ENCODE measurements at places on chromosomes 2 and 18. TPM values are rescaled to one million over a fixed set of nuclear protein-coding genes. Genes with fewer than 3 reads are reported as not detected.

DNA sequence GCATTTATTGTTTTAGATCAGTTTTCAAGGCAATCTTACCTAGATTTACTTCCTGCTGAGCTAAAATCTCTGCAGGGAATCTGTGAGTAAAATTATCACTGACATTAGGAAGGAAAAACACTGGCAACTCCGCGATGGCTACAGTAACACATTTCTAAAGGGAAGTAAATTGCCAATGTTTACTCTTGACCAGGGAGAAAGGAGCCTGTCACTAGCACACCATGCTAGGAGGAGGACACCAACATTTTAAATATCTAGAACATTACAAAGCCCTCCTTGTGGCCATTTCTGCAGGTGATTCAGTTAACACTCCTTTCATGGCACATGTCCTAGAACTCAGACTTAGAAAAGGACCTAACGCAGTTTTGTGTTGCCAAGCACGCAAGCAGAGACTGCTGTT is 58.4 kb downstream of the TCF4 start:
- no peak for DNase-seq

Gene CROCC2
- total RNA-seq, result not detected

- no peak for DNase-seq
Observed at GRCh38 chr2:584863-585823, 92.1 kb downstream of the TMEM18 start.

Gene ATG16L1
- total RNA-seq, result 19.9 TPM

GRCh38 chr18:35155398-35156117 is 85.3 kb upstream of the ZNF397 start:
- no peak for DNase-seq

- DNase-seq, result no peak
Observed at GRCh38 chr2:69780921-69781320, 39.0 kb downstream of the ANXA4 start.

Gene B3GNT7
- total RNA-seq, result 7.7 TPM

DNA sequence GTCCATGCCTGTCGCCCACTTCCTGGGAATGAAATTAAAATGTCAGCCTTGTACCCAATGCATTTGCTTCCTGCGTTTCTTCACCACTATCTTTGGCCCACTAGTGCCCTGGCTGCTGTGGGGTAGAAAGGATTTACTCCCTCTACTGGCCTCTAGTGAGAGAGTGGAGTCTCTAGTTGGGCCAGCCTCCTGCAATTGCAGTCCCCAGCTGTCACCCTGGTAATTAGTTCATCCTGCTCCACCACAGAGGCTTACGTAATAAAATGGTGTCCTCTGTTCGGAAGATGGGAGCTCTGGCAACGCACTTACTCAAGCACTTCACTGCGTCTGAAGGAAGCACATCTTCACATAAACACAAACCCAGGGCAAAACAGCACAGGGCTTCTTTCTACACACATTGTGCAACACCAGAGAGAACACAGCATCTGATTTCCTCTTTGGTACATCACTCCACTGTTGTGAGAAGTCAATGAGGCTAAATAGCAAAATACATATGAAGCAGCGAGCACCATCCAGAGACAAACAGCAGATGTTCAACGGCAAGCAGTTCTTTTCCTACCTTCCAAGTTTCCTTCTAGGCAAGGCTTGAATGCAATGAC is 274.6 kb downstream of the LRATD1 start:
- no peak for DNase-seq

- peak; percentile 11 for DNase-seq
Observed at GRCh38 chr2:234960175-234961088, 8.6 kb downstream of the SH3BP4 start.

Gene ICOS
- total RNA-seq, result not detected

- no peak for DNase-seq
Observed at GRCh38 chr2:126932966-126933710, 34.4 kb downstream of the TEX51 start.

DNA sequence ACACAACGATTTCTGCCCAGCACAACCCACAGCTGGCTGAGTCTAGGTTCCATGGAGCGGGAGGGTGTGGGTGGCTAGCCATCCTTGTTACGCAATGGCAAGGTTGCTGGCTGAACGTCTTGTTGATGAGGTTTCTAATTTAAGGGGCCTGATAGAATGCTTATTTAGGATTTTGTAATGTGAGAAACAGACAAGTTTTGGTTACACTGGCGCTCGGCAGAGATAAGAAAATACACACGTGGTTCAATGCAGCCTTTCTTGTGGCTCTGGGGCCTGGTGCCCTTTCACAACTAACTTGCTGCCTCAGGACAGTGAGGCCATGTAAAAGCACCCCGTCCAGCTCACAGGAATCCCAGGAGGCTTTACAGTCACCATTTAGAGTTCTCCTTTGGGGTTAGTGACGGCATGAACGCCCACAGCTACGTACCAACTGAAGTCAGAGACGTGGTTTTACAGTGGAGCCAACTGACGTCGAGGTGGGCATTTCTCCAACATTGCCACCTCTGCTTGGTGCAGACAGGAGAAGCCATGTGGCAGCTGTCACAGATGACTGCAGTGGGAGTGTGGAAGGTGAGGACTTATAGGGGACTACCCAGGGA is 29.7 kb upstream of the PIEZO2 start:
- DNase-seq, result peak; percentile 91

Gene ALPG
- total RNA-seq, result not detected

DNA sequence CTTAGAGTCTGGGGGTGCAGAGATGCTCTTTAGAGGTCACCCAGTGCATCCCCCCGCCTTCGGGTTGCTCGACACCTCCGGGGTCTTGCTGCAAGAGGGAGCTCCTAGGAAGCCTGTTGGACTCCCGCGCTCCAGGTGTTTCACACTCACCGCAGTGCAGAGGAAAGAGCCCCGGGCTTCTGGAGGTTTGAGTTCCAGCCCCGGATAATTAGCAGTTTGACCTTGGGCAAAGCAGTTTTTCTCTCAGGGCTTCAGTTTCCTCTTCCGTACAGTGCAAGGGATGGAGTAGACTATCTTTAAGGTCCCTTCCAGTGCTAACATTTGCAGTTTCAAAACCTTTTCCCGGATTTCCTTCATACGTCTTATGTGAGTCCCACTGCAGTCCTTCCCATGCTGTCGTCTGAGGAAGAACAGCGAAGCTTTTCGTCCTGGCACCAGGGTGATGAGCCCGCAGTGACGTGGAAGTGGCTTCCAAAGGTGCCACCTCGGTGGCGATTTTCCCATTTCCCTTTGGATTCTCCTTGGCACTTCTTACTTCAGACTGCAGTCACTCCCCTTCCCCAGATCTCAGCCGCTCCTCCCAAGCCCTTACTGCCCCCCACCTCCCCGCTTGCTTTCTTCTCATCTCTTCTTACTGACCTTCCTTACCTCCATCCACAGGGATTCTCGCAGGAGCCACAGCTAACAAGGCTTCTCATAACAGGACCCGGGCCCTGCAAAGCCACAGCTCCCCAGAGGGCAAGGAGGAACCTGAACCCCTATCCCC is 585 bp downstream of the PNKD start:
- DNase-seq, result peak; percentile 84

DNA sequence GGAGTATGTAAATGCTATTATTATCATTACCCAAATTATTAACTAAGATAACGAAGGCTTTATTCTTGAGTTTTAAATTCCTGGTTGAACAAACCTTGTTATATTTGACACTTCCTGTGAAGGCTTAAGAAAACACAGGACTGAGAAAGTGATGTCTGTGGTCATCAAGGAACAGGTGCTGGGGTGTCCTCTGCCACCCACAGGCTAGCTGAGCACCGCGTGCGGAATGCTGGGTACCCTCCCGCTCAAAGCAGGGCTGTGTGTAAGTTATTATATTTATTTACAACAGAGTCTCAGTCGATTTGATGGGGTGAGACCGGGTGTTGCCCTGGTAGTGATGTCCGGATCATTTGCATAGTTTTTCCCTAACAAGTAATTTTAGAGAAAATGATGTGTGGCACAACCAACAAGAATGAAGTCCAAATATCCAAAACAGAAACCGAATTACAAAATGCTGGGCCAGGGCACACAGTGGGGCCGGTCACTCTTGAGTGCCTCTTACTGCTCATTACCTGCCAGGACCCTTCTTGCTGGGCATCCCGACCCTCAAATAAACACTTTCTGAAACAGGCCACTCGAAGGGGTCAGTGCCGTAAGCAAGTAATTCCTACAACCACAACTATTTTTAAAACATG is 49.2 kb downstream of the TMEM18 start:
- no peak for DNase-seq

Gene LYPD6B
- total RNA-seq, result not detected

DNA sequence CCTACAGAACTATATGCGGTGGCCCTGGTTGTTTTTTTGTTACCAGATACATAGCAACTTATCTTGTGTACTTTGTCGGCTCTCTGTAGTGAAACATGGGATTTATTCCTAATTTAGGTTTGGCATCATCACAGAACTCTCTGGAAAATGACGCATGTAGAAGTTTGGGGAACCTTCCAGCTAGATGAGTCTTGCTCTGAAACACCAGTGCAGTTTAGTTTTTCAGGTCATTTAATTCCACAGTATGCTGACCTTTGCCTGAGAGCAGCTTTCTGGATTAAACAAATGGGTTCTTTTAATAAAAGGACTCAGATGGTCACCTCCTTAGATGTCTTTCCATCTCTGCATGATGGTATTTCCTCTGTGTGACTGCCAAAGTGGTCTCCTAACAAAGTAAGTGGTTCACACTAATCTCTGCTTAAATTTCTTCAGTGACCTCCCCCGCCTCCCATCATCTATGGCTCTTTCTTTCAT is 39.9 kb downstream of the MYO3B start:
- DNase-seq, result no peak

Gene ROCK1
- 143 TPM for total RNA-seq

Gene RAB6C
- not detected for total RNA-seq

DNA sequence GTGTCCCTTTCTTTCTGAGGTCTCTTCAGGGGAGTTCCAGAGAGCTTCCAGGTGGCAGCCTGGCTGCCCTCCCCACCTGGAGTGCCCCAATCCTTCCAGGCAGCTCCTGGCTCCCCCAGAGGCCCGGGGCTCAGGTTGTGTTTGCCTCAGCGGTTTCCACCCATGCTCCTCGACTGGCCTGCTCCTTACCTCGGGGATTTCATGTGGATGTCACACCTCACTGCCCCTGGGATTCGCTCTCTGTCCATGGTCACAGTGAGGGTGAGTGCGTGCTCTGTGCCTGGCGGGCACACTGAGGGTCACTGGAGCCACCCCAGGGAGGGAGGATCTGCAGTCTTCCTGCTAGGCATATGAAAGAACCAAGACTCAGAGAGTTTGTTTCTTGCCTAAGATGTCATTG is 2.1 kb upstream of the TOGARAM2 start:
- no peak for DNase-seq

Gene RNMT
- total RNA-seq, result 33.3 TPM

GRCh38 chr2:165776013-165776412 is 18.0 kb downstream of the GALNT3 start:
- DNase-seq, result no peak

GRCh38 chr2:127421116-127421800 is 3.0 kb downstream of the PROC start:
- DNase-seq, result no peak

Gene CDH7
- total RNA-seq, result not detected

GRCh38 chr2:223889229-223889628 is 51.8 kb upstream of the AP1S3 start:
- no peak for DNase-seq

GRCh38 chr18:74179623-74180199 is 31.4 kb downstream of the TIMM21 start:
- no peak for DNase-seq

DNA sequence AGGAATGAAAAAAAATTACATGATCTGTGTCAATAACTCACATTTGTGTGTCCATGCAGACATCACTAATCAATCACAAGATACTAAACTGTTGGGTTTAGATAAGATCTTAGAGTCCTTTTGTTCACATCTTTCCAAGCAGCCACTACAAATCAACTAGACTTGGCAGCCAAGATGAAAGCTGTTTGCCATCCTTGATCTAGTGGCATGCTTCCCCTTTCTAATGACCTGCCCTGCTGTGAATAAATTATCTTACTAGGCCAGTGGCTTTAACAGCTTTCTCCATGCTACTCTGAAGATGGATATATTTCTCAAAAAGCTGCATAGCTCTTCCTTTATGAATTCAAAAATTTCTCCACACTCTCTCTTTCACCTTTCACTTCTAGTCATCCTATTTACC is 1338.0 kb upstream of the ACVR2A start:
- DNase-seq, result no peak

Gene MIB1
- 39.0 TPM for total RNA-seq

Gene PSMA8
- total RNA-seq, result not detected

DNA sequence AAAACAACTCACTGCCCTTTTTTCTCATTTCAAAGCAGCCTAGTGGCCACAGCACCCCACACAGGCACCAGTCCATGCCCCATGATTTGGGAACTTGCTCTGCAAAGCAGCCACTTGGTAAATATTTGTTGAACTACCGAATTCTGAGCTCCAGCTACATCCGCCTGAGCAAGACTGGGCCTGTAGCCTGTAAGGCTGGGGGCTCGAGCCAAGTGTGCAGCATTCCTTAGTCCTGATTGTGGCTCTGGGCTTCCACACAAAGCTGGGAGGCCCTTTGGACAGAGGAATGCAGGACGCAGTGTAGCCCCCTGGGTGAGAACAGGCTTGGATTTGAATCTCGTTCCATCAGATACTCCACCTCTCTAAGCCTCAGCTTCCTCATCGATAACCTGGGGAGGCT is 88.4 kb downstream of the ACTR2 start:
- peak; percentile 89 for DNase-seq
